ENCODE measurements at places on chromosomes 4 and X. TPM values are rescaled to one million over a fixed set of nuclear protein-coding genes. Genes with fewer than 3 reads are reported as not detected.
A peak's percentile ranks its signal among the peaks of the same experiment; 100 is the strongest.

The TCEAL6 gene
- total RNA-seq = not detected

DNA sequence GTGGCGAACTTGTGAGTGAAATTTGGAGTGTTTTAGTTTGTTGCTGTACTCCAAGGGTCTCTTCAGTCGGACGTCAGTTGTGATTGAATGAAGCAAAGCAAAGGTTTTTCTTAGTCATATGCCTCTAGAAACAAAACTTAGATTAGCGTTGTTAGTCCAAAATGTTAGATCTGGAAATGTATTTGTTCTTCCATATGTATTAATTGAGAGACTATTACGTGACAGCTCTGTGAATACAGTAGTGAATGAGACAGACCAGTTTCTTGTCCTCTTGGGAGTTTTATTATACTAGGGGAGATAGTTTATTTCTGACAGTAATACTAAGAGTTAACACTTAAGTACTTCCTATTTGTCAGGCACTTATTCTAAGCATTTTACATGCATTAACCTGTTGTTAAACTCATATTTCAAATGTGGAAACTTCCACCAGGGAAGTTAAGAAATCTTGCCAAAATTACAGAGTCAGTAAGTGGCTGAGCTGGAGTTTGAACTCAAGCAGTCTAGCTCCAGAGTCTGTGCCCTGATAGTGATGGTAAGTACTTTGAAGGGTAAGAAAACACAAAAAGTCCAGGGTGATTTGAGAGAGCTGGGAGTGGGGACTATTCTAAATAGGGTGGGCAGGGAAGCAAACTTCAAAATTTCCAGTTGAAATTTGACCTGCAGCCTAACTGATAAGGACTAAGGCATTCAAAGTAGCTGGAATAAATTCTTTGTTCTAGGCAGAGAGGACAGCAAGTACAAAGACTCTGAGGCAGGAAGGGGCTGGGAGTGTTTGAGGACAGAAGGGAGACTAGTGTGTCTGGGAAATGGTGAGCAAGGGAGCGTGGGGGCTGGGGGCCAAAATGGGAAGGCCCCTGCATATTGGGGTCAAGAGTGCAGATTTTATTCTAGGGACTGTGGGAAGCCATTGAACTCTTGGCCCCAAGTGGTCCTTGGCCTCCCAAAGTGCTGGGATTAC is 17.0 kb downstream of the ADD1 start:
- no peak for DNase-seq

GRCh38 chrX:133859336-133859735 is 126.1 kb downstream of the GPC3 start:
- DNase-seq = no peak

The SAGE1 gene
- not detected for total RNA-seq

- no peak for DNase-seq
Measured at GRCh38 chr4:183396227-183396637, 48.2 kb upstream of the CDKN2AIP start.

DNA sequence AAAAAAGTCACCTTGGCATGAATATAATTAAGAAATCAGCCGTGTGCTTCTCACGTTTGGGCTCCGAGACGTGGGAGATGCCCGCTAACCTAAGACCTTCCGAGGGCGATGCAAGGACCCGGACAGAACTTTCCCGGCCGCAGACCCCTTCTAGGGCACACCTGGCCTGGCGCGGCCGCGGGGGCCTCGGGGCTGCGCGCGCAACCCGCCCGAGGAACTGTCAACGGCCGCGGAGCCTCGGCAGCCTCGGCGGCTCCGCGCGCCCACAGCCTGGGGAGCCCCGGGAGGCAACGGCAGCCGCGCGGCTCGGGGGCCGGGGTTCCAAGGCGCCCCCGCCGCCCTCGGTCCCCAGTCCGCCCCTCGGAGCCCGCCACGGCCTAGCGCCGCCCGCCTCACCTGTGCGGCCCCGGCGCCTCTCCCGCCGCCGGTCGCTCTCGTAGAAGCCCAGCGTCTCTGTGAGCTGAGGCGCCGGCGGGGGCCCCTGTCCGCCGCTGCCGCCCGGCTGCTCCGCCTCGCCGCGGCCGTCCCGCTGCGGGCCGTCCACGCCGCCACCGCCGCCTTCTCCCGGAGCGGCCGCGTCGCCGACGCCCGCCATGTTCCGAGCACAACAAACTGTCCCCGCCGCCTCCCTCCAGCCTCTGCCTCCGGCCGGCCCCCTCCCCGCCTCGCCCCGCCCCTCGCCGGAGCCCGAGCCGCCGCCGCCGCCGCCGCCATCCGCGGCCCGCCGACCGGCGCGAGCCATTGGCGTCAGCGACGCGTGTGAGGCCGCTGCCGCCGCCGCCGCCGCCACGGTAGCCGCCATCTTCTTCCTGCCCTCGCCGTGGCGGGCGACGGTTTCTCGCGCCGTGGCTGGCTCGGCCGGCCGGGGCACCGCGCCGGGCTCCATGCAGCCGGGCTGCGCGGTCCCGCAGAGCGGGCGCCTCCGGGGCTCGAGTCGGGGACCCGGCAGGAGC is at the start of gene TAPT1:
Gene TAPT1, minus strand, starts transcription at position 609 of the 953 bp plus-strand sequence. Its CDS starts 14 bp downstream, at position 595.
- DNase-seq = peak; percentile 88

DNA sequence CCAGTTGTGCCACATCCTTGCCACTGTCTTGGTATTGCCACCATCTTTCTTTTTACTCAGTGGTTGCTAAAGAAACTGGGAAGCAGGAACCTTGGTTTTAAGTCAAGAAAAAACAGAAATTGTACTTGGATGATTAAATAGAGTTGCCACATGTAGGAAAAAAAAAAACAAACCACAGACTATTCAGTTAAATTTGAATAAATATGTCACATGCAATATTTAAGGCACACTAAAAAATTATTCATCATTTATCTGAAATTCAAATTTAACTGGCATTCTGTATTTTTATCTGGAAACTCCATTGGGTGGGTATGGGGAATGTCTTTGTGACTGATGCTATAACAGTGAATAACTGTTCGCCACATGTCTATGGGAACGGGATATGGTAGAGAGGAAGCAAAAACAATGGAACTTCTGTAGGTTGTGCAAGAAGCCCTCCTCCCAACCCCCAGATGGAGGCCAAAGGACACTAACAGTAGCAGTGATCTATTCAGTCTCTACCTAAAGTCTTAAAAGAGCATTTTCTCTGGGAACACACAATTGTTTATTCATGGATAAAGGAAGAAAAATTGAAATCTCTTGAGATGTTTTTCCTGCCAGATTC is 57.0 kb upstream of the PLAC8 start:
- DNase-seq = no peak

- peak; percentile 81 for DNase-seq
Measured at GRCh38 chr4:1610791-1611500, 73.2 kb downstream of the FAM53A start.

The STK32B gene
- 13.1 TPM for total RNA-seq

The TSPYL2 gene
- 42.5 TPM for total RNA-seq

DNA sequence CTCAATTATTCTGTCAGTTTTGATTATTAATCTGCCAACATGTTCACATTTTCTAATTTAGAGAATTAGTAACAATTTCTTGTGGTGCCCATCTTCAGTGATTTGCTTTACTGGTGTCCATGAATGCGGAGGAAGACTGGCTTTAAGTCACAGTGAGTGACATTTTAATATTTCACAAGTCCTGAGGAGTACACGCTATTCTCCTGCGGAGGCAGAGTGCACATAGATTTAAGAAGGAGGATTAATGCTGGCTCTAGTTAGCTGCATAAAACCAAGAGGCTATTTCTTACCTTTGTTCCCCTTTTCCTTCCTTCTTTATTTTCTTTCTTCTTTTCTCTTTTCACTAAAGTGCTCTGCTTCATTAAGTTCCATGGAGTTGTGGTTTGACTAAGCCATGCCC is 495.2 kb upstream of the IGFBP7 start:
- no peak for DNase-seq

The BEX5 gene
- 0.42 TPM for total RNA-seq

DNA sequence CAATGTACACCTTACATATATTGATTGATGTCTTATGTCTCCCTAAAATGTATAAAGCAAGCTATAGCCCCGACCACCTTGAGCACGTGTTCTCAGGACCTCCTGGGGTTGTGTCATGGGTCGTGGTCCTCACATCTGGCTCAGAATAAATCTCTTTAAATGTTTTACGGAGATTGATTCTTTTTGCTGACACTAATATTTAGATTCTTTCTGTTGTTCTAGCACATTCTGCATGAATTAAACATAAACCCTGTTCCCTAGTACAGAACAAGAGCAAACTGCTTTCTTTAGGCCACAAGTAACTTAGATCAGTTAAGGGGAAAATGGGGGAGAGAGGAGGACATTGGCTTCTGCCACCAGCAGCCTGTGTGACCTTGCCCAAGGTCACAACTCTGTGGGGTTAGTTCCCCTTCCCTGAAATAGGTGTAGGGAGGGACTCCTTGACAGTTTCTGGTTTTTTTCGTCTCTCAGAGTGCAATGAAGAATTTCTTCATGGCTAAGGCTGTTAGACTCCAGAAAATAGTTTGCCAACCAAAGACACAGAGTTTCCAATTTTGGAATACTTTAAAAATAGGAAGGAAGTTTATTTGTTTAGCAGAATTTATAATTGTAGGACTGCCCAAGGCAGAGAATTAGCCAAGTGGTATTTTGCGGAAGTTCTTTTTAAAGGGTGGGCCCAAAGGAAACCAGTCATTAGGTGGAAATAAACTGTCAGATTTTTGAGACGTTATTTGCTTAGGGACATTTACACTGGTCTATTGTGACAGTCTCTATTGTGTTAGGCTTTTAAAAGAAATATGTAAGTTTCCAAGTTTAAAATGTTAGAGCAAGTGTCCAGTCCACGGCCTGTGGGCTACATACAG is 29.4 kb downstream of the PTTG2 start:
- no peak for DNase-seq

- no peak for DNase-seq
Measured at GRCh38 chr4:70601422-70602039, 9.5 kb downstream of the AMBN start.

DNA sequence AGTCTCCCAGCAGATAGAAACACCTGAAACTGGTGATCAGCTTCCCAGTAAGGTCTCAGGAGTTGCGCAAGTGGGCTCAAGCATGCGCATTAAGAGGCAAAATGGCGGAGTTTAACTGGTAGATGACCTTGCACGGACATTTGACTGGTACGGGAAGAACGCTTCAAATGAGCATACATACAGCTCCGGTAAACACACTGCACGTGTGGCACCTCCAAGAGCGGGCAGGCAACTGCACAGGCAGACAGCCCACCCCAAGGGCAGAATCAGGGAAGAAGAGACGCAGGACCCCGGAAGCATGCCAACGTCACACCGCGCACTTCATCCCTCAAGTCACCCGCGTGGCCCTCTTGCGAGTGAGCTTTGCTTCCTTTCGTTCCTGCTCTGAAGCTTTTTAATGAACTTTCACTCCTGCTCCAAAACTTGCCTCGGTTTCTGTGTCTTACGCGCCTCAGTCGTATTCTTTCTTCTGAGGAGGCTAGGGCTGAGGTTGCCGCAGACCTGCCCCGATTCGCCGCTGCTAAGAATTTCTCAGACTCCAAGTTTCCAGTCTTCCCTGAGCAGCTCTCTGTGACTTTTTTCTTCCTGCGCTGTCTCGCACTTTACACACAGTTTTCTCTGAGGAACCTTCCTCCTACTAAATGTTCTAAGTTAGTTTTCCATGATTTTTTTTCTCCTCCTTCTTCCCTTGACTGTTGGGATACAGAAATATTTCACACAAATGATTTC is 180.7 kb upstream of the ZFP42 start:
- no peak for DNase-seq

DNA sequence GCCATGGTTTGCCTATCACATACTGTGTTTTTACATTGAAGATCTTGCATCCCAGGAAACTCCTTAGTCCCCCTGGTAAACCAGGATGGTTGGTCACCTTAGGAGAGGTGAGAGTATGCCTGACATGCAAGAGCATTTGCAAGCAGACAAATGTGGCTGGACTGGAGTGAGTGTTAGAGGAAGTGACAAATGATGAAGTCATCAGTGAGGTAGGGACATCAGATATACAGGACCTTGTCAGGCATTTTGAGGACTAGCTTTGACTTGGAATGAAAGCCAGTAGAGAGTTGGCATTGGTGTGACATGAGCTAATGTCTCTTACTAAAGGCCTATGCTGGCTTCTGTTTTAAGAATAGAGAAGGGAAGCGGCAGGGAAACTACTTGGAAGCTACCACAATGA is 124.9 kb downstream of the FRMPD4 start:
- DNase-seq = no peak

The LUZP4 gene
- not detected for total RNA-seq

The CNGA1 gene
- not detected for total RNA-seq

The MAGEB10 gene
- total RNA-seq = not detected

The SLC4A4 gene
- 12.8 TPM for total RNA-seq

All from chondrocyte (in vitro differentiated cells).